ENCODE measurements at places on chromosomes 6 and 20. TPM values are rescaled to one million over a fixed set of nuclear protein-coding genes. Genes with fewer than 3 reads are reported as not detected.

RNF182 gene
- not detected for total RNA-seq

EDN3 gene
- not detected for total RNA-seq

SLPI gene
- not detected for total RNA-seq

LGSN gene
- total RNA-seq, result not detected

ISM1 gene
- total RNA-seq, result 1.1 TPM

IL17F gene
- not detected for total RNA-seq

IMPG1 gene
- total RNA-seq, result not detected

TBX18 gene
- total RNA-seq, result not detected

SLC22A7 gene
- total RNA-seq, result not detected

WFDC10B gene
- not detected for total RNA-seq

RIPOR3 gene
- total RNA-seq, result not detected

LBP gene
- not detected for total RNA-seq

EMILIN3 gene
- total RNA-seq, result not detected

GPR6 gene
- total RNA-seq, result not detected

LIN28B gene
- total RNA-seq, result not detected

COL12A1 gene
- total RNA-seq, result not detected

OR2B6 gene
- total RNA-seq, result 0.23 TPM

OR2H1 gene
- total RNA-seq, result not detected

KCNQ2 gene
- not detected for total RNA-seq

PHACTR1 gene
- 0.12 TPM for total RNA-seq

SRMS gene
- not detected for total RNA-seq

TFAP2D gene
- total RNA-seq, result not detected

SLC17A3 gene
- total RNA-seq, result 0.18 TPM

ME1 gene
- not detected for total RNA-seq
